Activated CD4-positive, alpha-beta T cell treated with anti-CD3 and anti-CD28 coated beads, Interleukin-2, amount 10 ng/mL, durations not matched to agents 7 days and 5 days (primary cell): ENCODE measurements at places on chromosomes 6 and 20.

DNA sequence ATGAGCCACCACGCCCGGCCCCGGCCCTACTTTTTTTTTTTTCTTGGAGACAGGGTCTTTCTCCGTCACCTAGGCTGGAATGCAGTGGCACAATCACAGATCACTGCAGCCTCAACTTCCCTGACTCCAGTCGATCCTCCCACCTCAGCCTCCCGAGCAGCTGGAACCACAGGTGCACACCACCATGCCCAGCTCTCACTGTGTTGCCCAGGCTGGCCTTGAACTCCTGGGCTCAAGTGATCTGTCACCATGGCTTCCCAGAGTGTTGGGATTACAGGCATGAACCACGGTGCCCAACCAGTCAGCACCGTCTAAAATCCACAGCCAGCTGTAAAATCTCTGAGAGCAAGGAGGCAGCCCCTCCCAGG, 17.4 kb downstream of the SLC17A9 start:
- DNase-seq, result no peak
- H3K36me3 ChIP-seq, result no peaks in the 10 kb centered on the region
- no peak overlapping the region for H3K4me3 ChIP-seq
- peaks cover 32% of the 10 kb centered on the region for H3K27me3 ChIP-seq
- peaks cover 13% of the 10 kb centered on the region for H3K4me1 ChIP-seq
- H3K27ac ChIP-seq, result no peak overlapping the region

- no peak overlapping the region for H3K4me3 ChIP-seq
- H3K27ac ChIP-seq, result no peak overlapping the region
- no peaks in the 10 kb centered on the region for H3K4me1 ChIP-seq
- no peak for DNase-seq
- no peaks in the 10 kb centered on the region for H3K36me3 ChIP-seq
These were observed 62.0 kb upstream of the BCLAF1 start for GRCh38 chr6:136351518-136352110.

DNA sequence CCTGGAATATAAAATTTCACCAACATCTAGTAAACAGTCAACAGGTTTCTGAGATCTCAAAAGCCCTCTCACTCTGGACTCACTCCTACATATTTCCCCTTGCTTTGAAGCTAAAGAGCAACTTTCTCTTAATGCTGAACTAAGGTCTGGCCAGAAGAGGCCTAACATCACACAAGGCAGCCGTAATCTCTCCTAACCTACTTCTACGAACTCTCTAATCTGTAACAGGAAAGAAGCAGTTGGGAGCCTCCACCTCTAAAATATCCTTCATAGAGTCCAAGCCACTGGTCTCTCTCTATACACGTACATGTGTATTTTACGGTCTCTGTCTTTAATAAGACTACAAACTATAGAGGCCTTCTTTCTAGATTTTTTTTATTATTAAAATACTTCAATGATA, 72.0 kb downstream of the REV3L start:
- no peak overlapping the region for H3K4me3 ChIP-seq
- H3K27ac ChIP-seq, result no peak overlapping the region
- H3K4me1 ChIP-seq, result peaks cover 7% of the 10 kb centered on the region

DNA sequence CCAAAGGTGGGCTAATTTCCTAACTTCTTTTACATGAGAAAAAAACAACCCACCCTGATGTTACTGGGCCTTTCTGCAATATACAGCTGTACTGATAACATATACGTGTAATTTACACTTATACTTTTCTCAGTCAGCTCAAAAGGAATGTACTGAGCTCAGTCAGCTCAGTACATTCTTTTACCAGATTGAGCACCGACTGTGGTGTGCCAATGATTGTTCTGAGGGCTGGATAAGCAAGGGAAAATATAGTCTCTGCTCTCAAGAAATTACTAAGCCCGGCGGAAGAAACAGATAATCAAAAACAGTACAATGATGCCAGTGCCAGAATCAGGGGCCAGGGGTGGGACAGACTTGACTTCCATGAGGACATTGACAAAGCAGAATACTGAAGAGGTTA, 10.0 kb upstream of the BLOC1S5 start:
- no peak for DNase-seq
- H3K4me1 ChIP-seq, result peaks cover 15% of the 10 kb centered on the region
- H3K36me3 ChIP-seq, result peaks cover 23% of the 10 kb centered on the region
- H3K27me3 ChIP-seq, result no peaks in the 10 kb centered on the region
- no peak overlapping the region for H3K27ac ChIP-seq

GRCh38 chr6:161575523-161576254, 301.8 kb upstream of the AGPAT4 start:
- DNase-seq, result no peak
- H3K4me3 ChIP-seq, result no peak overlapping the region
- no peaks in the 10 kb centered on the region for H3K36me3 ChIP-seq
- H3K4me1 ChIP-seq, result no peaks in the 10 kb centered on the region

GRCh38 chr6:123635144-123635543, 1.6 kb downstream of the TRDN start:
- no peak overlapping the region for H3K4me3 ChIP-seq
- DNase-seq, result no peak
- no peaks in the 10 kb centered on the region for H3K36me3 ChIP-seq

DNA sequence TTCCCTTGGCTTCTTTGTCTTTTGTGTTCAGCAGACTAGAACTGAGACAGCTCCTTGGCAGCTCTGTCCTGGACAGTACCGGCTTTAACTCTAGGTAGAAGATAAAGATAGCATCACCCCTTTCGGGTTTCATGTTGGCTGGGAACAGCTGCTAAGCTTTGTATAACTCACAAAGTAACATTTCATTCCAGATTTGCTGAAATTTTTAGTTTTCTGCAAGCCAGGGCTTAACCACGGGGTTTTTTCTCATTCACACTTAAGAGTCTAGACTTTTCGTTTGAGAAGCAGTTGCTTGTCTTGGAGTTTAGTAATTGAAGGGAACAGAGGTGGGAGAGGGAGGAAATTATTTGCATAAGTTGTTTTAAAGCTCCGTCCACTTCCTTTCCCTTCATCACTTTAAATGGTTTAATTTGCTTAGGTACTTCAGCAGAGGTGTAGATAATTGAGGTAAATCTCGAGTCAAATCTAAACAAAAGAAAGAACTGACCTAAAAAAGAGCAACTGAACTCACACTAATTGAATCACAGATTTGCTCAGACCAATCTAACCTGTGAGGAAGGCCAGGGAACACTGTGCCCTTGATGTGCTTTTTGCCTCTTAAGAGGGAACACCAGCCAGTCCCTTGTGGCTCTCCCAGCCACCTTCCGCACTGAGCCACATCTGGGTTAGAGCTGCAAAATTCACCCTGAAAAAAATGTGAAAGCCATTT, 48.3 kb downstream of the RREB1 start:
- H3K36me3 ChIP-seq, result peaks cover 12% of the 10 kb centered on the region
- DNase-seq, result no peak
- no peak overlapping the region for H3K4me3 ChIP-seq
- H3K4me1 ChIP-seq, result peaks cover 62% of the 10 kb centered on the region
- H3K27me3 ChIP-seq, result no peaks in the 10 kb centered on the region

- H3K27me3 ChIP-seq, result no peaks in the 10 kb centered on the region
- peaks cover 27% of the 10 kb centered on the region for H3K4me1 ChIP-seq
- H3K36me3 ChIP-seq, result peaks cover 1% of the 10 kb centered on the region
- H3K4me3 ChIP-seq, result no peak overlapping the region
- DNase-seq, result no peak
These were observed 109.3 kb downstream of the WDR27 start for GRCh38 chr6:169592558-169592957.

DNA sequence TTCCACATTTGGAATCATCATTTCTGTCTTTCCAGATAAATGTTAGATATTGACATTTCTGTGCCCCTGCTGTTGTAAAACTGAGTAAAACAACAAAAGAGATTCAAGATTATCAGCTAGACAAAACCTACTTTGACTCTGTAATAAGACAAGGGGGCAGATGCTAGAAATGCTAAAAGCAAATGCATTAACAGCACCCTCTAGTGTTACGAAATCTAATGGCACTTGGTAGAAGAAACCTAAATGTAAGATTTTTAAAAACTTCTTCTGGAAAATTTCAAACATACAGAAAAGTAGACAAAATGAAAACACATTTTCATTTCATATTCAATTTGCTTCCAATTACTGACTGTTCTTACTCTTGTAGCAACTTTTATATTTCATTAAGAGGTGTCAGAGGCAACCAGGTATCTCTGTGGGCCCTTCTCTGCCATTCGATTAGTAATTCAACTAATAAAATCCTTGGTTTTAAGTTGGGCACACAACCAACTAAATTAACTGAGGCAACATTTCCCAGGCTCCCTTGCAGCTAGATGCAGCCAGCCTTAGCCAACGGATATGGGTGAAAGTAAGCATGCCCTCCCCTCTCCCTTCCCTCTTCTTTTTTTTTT, 45.0 kb downstream of the SLC23A2 start:
- peak; percentile 46 for DNase-seq
- no peaks in the 10 kb centered on the region for H3K27me3 ChIP-seq
- no peak overlapping the region for H3K4me3 ChIP-seq
- peaks cover 9% of the 10 kb centered on the region for H3K36me3 ChIP-seq
- H3K4me1 ChIP-seq, result peaks cover 19% of the 10 kb centered on the region

- H3K36me3 ChIP-seq, result no peaks in the 10 kb centered on the region
- H3K27ac ChIP-seq, result no peak overlapping the region
- peaks cover 2% of the 10 kb centered on the region for H3K4me1 ChIP-seq
- DNase-seq, result no peak
- no peak overlapping the region for H3K4me3 ChIP-seq
- H3K27me3 ChIP-seq, result peaks cover 6% of the 10 kb centered on the region
These were observed 6.4 kb downstream of the PTK6 start for GRCh38 chr20:63530788-63531160.

- H3K27me3 ChIP-seq, result no peaks in the 10 kb centered on the region
- peaks cover 90% of the 10 kb centered on the region for H3K4me1 ChIP-seq
- peak overlapping the region; percentile 71 for H3K27ac ChIP-seq
These were observed 6.6 kb downstream of the EZR start for GRCh38 chr6:158812611-158813010.

GRCh38 chr6:17389274-17389847, 4.0 kb upstream of the CAP2 start:
- no peak overlapping the region for H3K4me3 ChIP-seq
- DNase-seq, result no peak
- H3K36me3 ChIP-seq, result no peaks in the 10 kb centered on the region
- no peak overlapping the region for H3K27ac ChIP-seq

- H3K4me3 ChIP-seq, result no peak overlapping the region
- H3K4me1 ChIP-seq, result no peaks in the 10 kb centered on the region
- H3K27ac ChIP-seq, result no peak overlapping the region
- DNase-seq, result no peak
These were observed 45.7 kb upstream of the TSHZ2 start for GRCh38 chr20:52926505-52926904.

DNA sequence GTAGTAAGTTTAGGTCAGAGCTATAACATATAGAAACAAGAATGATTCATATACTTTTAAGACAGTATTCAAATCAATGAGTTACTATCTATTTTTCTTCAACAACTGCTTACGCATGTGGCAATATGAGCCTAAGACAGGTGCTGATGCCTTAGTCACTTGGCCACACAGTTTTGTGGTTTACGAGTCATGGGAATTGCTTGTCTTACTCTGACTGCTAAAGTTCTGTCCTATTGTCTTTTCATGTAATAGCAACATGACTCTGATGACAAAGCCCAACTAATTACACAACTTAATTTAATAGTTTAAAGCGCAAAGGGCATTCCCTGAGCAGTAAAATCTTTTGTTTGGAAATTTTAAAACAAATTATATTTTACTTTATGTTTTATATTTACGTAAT, 159.3 kb upstream of the CENPW start:
- no peak overlapping the region for H3K4me3 ChIP-seq
- H3K36me3 ChIP-seq, result no peaks in the 10 kb centered on the region
- no peak overlapping the region for H3K27ac ChIP-seq
- no peaks in the 10 kb centered on the region for H3K4me1 ChIP-seq
- DNase-seq, result no peak
- no peaks in the 10 kb centered on the region for H3K27me3 ChIP-seq

DNA sequence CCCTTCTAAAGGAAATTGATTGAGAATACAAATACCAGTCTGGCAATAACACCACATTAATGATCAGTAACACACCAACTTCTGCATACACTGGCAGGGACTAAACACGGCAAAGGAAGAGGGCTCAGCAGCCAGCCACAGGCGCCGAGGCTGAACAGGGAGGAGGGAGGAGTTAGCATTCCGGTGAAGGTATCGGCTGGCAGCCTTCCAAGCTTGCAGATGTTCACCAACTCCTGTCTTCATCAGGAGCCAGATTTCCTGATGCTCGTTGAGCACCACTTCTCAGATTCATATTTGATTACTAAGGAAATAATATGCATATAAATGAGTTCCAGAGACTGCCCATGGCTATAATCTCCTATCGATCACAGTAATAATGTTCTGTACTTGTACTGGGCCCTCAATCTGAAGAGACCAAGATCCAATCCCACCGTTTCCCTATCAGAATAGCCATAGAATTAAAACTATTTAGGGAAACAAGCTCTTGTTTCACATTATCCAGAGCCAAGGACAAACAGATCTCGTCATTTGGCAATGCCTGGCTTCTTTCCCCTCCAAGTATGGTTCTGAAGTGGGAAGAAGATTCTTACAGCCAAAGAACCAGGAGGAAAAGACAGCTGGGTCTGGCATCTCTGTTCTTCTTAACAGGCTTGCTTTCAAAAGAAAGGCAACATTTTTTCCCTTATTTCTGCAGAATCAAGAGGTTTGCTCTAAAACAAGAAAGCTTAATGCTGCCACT, 42.2 kb downstream of the GFOD1 start:
- no peaks in the 10 kb centered on the region for H3K27me3 ChIP-seq
- no peak for DNase-seq
- peaks cover 5% of the 10 kb centered on the region for H3K36me3 ChIP-seq
- H3K4me3 ChIP-seq, result no peak overlapping the region
- peaks cover 18% of the 10 kb centered on the region for H3K4me1 ChIP-seq

DNA sequence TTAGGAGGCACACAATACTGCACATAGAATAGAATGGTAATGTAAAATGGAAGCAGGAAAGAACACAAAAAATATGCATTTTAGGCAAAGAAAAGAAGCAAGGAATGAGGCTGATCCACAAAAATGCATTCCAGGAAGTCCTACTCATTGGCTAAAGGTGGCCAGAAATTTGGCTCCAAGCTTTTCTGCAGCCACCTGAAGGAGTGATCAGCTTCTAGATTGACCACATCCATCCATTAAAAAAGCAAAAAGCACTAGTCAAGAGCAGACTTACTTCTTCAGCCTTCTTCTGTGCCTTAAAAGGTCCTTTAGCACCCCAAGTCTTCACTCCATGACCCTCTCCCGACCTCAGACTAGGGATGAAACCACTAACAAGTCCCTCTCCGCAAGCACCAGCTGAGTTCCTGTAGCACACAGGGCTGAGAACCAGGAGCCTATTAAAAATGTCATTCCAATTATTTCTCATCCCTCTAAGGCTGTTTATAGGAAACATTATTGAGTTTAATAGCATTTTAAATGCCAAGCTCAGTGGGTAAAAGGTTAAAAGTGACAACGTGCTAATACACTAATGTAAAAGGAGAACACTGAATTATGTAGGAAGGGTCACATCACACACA, 36.5 kb downstream of the TRAM2 start:
- no peak overlapping the region for H3K27ac ChIP-seq
- no peaks in the 10 kb centered on the region for H3K27me3 ChIP-seq
- H3K36me3 ChIP-seq, result no peaks in the 10 kb centered on the region
- peaks cover 35% of the 10 kb centered on the region for H3K4me1 ChIP-seq

GRCh38 chr20:47574616-47575364, 73.1 kb downstream of the NCOA3 start:
- H3K27me3 ChIP-seq, result no peaks in the 10 kb centered on the region
- DNase-seq, result no peak
- H3K36me3 ChIP-seq, result peaks cover 24% of the 10 kb centered on the region
- no peak overlapping the region for H3K27ac ChIP-seq
- no peak overlapping the region for H3K4me3 ChIP-seq

- no peaks in the 10 kb centered on the region for H3K4me1 ChIP-seq
- no peak overlapping the region for H3K4me3 ChIP-seq
- H3K36me3 ChIP-seq, result no peaks in the 10 kb centered on the region
- H3K27me3 ChIP-seq, result no peaks in the 10 kb centered on the region
- no peak overlapping the region for H3K27ac ChIP-seq
These were observed 464.9 kb downstream of the PRKN start for GRCh38 chr6:162262466-162263196.
